Naive thymus-derived CD4-positive, alpha-beta T cell (primary cell): ENCODE measurements at places on chromosomes 12 and 14. TPM values are rescaled to one million over a fixed set of nuclear protein-coding genes. Genes with fewer than 3 reads are reported as not detected.

The MANSC4 gene
- not detected for total RNA-seq

The TRIM9 gene
- total RNA-seq, result 0.37 TPM

The ETFBKMT gene
- total RNA-seq, result 2.0 TPM

The SEC23A gene
- 75.3 TPM for total RNA-seq
